ENCODE measurements at places on chromosomes 7 and 10.

- no peak for DNase-seq
Observed at GRCh38 chr7:90594751-90595317, 1.3 kb upstream of the CDK14 start.

DNA sequence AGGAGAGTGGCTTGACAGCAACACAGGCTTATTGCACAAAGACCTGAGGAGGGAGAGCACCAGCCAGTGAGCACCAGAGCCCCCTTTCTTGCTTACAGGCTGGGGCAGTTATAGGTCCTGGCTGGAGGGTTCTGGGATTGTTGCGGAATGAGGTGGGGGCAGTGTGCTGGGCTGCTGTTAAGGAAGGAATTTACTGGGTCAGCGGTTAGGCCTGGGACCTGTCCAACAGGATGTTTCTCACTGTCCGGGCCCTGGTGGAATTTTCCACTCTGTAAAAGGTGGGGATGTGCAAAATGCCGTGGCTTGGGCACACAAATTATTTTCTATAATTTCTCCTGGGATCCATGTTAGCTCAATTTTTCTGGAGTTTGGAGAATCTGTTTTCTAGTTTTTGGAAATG, 757.3 kb downstream of the TYW1 start:
- no peak for DNase-seq

- DNase-seq, result no peak
Observed at GRCh38 chr7:19984231-19984632, 210.8 kb upstream of the TMEM196 start.

DNA sequence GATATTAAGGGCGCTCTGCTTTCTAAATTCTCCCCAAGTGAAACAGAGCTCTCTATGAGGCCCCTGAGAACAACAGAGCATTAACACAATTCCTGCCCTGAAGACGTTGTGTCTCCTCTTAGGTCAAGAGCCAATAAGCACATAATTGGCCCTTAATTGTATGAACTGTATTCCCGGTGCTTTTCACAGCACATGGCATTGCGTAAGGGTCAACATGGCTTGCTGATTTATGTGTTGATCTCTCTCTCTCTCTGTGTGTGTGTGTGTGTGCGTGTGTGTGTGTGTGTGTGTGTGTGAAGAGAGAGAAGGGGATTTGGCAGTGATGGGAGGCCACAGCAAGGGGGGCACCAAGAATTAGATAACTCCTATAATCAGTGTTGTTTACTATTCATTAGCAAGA, 40.5 kb downstream of the LYZL1 start:
- DNase-seq, result no peak

- DNase-seq, result no peak
Observed at GRCh38 chr10:112883360-112884178, 66.5 kb upstream of the TCF7L2 start.

GRCh38 chr7:21850531-21851285, 95.0 kb downstream of the CDCA7L start:
- DNase-seq, result no peak

DNA sequence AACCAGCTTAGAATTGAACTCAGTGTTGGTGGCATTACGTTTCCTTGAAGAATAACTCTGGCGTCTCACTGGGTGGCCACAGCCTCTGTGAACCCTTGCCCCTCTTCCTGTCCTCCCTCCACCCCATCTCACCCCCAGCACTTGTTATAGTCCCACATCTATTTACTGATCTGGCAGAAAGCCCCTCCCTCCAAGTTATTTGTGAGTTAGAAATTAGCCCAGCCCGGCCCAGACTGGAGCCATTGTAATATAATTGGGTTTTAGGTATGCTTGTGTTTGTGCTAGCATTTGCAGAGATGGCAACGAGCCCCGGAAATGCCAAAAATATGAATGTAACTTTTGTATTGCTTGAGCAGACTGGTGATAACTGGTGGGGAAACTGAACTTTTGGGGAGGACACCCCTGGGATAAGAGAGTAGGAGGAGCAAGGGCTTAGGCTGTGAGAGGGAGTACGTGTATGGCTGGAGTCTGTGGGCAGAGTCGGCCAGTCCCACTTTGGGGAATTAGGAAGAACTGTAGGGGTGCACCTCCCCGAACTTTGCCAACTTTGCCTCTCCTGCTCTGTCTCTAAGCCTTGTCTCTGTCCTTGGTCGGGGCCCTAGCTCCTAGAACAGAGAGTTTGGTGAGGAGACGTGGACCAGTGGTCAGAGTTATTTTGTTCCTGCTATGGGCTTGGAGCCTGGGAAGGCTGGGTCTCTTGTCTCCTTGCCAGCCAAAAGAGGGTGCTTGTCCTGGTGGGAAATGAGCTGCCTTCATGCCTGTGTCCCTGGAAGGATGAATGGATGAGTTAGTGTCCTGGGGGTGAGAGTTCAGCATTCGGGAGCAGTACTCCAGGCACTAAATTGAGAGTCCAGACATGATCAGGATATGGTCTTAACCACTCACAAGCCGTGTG, 19.3 kb upstream of the TRIM8 start:
- DNase-seq, result no peak

DNA sequence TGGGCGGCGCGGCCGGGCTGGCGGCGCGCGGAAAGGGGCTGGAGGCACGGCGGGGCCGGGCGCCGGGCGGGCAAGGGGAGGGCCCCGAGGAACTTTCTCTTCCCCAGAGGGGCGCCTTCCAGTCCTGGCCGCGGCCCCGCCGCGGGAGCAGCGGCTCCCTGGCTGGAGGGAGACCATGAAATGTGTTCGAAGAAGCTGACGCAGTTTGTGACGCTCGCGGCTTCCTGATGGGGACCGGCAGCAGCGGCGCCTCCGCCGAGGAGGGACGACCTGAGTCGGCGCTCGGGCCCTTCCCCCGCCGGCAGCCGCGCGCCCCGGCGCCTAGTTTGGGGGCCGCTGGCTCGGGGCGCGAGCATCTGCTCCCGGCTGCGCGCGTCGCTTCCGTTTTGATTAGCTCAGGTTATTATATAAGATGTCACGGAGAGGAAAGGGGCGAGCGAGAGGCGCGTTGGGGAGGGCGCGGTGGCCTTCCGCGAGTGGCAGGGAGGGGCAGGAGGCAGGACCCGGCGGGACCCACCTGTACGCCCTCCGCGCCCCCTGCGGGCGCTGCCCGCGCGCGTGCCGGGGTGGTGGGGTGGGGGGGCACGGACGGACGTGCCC, 57.1 kb upstream of the PCGF5 start:
- peak; percentile 74 for DNase-seq

GRCh38 chr7:14368285-14368684, 378.8 kb upstream of the ETV1 start:
- DNase-seq, result no peak
